Adipocyte (in vitro differentiated cells): ENCODE measurements at places on chromosomes 7 and 10.
A peak's percentile ranks its signal among the peaks of the same experiment; 100 is the strongest.

DNA sequence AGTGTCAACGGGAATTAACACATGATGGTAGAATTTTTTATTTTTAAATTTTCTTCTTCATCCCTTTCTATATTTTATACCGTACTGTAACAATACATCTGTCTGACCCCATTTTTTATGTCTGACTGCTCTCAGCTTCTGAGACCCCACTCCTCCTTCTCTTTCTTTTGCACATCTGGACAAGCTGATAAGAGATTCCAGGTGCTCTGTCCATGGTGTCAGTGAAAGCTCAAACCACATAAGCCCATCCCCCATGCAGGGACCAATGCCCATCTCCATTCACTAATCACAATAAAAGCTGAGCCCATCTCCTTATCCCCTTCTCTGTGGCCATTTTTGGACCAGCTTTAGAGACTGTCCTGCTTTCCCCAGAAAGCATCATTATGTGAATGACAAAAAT lies 8.7 kb downstream of the GSDME start:
- no peak for DNase-seq

- DNase-seq, result no peak
These were observed 9.0 kb upstream of the WIPF3 start for GRCh38 chr7:29797112-29797944.

DNA sequence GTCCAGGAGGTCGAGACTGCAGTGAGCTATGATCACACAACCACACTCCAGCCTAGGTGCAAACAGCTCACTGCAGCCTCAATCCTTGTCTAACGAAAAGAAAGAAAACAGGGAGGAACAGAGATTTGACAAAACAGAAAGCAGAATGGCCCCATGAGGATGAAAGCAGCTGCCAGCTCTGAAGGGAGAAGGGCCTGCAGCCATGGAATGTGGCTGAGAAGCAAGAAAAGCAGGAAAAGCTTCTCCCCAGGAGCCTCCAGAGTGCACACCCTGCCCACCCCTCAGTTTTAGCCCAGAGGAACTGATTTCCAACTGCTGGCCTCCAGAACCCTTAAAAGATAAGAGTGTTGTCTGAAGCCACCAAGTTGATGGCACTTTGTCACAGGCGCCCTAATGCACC lies 13.0 kb downstream of the ESYT2 start:
- DNase-seq, result peak; percentile 47

GRCh38 chr10:98033515-98033914 lies 3.1 kb upstream of the CRTAC1 start:
- DNase-seq, result no peak

DNA sequence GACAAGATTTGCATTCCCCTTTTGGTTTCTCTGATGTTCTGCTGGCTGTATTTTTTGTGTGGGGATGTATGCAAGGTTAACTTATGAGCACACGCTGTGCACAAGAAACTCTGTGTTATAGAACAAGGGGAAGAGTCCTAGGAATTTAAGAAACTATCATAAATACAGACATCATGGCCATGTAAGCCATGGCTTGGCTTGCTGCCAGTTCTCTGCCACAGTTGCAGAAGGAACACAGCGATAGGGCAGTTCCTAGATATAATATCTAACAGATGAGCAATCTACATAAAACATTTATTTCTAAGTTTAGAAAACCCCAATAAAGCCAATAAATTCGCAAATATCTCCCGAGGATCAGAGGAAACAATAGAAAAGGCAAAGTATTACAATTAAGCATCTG lies 153.3 kb downstream of the LRRTM3 start:
- peak; percentile 43 for DNase-seq

DNA sequence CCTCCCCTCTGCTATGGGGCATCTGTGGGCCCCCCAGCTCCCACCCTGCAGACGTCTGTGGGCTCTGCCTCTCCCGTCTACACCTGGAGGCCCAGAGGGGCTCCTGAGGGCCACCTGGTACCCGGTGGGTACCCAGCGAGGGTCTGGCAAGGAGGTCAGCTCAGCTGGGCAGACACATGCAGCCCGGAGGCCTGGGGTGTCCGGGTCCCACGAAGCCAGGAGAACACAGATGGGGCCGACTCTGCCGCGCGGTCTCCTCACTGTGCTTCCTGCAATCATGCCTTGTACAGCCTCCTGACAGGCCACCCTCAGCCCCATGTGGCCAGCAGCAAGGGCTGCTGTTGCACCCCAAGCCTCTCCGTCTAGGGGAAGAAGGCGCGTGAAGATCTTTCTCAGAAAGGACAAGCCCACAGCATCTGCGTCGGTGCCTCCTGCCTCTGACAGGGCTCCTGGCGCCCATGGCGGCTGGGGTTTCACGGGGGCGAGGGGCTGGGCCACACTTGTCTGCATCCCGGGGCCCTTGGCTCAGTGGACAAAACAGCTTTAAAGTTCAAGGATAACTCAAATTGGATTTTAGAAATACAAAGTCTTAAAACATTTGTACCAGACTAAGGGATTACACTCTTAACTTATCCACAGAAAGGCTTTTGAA lies 391.3 kb downstream of the DNAJB6 start:
- no peak for DNase-seq

DNA sequence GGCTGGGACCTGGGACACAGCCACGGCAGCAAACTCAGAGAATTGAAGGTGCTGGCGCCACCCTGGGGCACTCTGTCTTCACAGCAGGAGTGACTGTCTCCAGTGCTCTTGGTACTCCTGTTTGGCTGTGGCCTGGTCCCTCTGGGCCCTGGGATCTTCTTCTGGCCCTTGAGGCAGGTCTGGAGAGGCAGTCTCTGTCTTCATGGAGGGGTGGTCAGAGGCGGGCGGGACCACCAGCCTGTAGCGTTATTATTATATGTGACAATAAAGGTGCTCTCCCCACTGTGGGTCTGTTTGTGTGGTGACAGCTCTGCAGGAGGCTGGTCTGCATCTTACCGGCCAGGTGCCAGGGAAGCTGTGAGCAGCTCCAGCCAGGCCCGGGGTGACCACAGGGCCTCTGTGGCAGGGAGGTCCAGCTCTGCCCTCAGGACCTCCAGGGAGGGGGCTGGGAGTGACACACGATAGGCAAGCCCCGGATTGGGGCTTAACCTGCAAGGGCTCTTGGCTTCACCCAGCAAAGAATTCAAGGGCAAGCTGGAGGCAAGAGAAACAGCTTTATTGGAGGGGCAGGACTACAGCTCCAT lies 70.3 kb downstream of the MYL10 start:
- DNase-seq, result no peak

DNA sequence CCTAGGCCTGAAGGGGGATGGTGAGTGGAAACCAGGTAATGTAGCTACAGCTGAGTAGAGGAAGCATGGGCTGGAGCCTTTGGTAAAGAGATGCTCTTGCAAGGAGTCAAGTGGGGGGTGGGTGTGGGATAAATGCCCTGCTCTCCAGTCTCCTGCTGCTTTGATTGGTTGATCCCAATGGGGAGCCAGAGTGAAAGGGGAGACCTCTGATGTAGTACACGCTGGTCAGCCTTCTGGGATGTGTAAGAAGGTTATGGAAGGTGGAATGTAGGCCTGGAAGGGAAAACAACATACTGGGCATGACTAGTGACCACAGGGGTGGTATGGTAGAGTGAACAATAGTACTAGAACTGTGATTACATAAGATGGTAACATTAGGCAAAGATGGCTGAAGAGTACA lies 44.3 kb downstream of the TET1 start:
- DNase-seq, result no peak

DNA sequence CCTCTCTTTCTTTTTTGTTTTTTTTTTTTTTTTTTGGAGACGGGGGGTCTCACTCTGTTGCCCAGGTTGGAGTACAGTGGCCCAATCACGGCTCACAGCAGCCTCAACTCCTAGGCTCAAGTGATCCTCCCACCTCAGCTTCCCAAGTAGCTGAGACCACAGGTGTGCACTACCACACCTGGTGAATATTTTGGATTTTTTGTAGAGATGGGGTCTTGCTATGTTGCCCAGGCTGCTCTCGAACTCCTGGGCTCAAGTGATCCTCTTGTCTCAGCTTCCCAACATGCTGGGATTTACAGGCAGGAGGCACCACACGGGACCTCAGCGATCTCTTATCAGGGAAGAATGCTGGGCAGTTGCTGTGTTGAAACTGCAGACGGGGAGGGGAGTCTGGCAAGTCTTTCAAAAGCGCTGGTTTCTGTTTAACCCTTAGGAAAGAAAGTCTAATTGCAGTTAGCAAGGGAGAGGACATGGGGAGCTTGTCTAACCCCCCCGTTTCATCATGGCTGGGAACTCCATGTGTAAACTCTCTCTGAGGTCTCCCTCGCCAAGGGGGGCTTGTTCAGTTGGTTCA lies 39.6 kb upstream of the LMTK2 start:
- no peak for DNase-seq

- no peak for DNase-seq
These were observed 163.3 kb downstream of the STK31 start for GRCh38 chr7:23873306-23873705.
